Mesothelial cell of epicardium (in vitro differentiated cells): ENCODE measurements at places on chromosomes 13 and 19.

GRCh38 chr13:87919956-87920355 lies 248.8 kb downstream of the SLITRK5 start:
- DNase-seq = no peak

- no peak for DNase-seq
Measured at GRCh38 chr13:110506396-110506795, 55.1 kb downstream of the RAB20 start.

DNA sequence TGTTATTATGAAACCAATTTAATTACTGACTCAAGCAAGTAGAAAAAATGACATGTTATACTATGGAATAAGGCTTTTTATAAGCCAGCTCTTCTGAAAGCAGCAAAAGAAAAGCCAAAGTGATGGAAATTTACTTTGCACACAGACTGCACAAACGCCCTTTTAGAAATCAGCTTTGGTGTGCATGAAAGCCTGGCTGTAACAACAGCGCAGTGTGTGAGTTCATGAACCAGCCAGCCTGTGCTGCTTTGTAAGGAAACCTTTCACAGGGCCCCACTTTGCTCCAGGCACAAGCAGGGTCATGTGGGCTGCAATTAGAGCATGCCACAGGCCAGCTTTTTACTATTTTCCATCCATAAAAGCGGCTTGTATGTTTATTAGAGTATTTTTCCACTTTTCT lies 13.6 kb upstream of the IFT88 start:
- no peak for DNase-seq

DNA sequence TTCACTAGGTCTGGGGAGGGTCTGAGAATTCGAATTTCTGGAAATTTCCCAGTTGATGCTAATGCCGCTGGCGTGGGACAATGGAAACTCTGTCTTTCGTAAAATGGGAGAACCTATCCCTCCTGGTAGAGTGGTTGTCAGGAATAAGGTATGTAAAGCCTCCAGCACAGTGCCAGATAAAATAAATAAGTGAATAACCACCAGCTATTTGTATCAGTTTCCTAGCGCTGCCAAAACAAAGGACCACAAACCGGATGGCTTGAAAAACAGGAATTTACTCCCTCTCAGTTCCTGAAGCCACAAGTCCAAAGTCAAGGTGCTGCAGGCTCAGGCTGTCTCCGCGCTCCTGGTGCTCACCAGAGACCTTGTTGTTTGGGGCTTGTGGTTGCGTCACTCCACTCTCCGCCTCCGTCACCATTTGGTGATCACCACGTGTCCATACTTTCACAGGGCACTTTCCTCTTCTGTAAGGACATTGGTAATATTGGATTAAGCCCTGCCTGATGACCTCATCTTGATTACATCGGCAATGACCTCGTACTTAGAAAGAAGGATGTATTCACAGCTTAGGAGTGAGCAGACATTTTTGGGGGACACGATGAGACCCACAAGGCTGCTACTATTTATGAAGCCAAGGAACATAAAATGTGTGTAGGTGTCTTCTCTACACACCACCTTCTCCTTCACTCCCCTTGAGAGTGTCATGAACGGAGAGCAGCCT lies 428.5 kb downstream of the IRS2 start:
- DNase-seq = no peak
